ENCODE measurements at places on chromosomes 4 and X.

DNA sequence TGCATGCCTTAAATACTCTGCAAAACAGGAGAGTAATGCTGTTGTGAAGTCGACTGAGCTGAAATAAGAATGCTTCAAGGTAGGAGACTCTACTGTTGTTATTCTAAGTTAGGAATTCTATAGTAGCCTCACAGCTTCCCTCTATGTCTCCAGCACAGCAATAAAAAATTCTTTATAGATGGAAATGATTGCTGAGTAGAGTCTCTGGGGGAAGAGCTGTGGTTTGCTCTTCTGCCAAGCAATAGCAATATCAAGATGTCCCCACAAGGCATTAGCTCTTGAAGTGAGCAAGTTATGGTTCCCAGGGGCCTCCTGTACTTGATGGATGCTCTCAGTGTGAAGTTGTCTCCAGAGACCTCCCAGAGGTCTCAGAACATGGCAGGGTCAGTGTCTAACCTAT, 880.6 kb upstream of the FRG1 start:
- no peak for DNase-seq
- H3K27ac ChIP-seq = no peak overlapping the region
- no peak overlapping the region for H3K4me3 ChIP-seq
- no peaks in the 10 kb centered on the region for H3K4me1 ChIP-seq
- H3K27me3 ChIP-seq = peaks cover 8% of the 10 kb centered on the region
- H3K36me3 ChIP-seq = no peaks in the 10 kb centered on the region

DNA sequence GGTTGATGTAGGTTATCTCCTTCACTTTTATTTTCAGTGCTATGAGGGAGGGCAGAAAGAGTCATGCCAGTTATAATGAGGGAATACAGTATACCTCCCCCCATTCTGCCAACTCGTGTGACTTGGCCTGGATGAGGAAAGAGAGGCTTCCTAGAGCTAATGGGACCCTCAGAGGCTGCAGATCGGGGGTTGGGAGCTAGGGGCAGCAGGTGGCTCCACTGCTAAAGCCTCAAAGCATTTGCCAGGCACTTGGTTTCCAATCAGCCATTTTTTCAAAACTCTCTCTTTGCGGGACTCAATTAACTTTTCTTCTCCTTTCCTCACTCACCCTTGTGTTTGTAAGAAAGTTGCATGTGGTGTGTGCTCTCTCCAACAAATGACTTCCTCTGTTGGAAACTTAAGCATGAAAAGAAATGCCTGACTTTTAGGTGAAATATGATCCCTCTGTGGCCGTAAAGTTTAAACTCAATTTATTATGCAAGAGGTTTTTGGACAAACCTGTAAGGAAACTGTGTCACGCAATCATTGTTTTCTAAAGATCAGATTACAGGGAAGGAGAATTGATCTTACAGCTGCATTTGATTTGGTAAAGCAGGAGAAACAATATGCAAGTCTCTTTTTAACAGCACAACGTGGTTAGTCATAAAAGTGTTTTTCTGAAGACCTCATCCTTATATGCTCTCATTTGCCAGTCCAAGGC, 7.0 kb downstream of the SFRP2 start:
- H3K4me1 ChIP-seq = peaks cover 61% of the 10 kb centered on the region
- peak overlapping the region; percentile 16 for H3K4me3 ChIP-seq
- peaks cover 6% of the 10 kb centered on the region for H3K27me3 ChIP-seq

GRCh38 chr4:76624241-76624681, 189.2 kb downstream of the SHROOM3 start:
- peaks cover 11% of the 10 kb centered on the region for H3K36me3 ChIP-seq
- peak overlapping the region; percentile 22 for H3K4me3 ChIP-seq
- no peak for DNase-seq
- H3K4me1 ChIP-seq = peaks cover 60% of the 10 kb centered on the region
- peak overlapping the region; percentile 96 for H3K27ac ChIP-seq
- H3K27me3 ChIP-seq = no peaks in the 10 kb centered on the region

DNA sequence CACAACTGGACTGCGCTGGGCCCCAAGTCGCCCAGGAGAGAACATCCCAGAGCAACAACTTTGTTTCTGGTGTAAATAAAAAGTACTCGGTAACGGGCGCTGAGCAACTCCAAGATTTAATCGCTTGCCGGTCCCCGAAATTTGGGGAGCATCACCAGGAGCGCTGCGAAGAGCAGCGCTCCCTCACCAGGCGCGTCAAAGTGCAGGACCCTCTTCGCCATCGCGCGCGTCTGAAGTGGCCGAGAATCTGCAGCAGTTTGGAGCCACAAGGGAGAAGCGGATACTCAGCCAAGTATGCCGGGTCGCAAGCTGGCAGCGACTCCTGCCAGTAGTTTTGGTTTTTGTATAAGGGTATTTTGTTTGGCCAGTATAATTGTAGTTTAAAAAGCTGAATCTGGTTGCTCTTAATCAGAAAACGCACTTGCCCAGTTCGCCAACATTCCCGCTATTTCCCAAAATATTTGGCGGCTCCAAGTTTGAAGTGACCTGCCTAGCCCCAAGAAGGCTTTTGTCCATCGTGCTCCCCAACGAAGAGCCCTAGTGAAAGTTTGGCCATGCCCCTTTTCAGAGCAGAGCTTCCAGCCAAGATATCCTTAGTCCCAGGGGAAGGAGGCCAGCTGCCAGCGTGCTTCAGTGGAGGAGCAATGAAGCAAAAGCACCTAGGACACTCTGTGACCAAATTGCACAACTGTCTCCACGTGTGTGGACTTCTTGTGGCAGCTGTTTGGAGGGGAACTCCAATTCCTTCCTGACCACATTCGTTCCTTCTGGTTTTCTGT, 557 bp upstream of the KDR start:
- peaks cover 7% of the 10 kb centered on the region for H3K36me3 ChIP-seq
- peaks cover 41% of the 10 kb centered on the region for H3K4me1 ChIP-seq
- peaks cover 54% of the 10 kb centered on the region for H3K27me3 ChIP-seq
- DNase-seq = peak; percentile 28
- H3K27ac ChIP-seq = no peak overlapping the region
- peak overlapping the region; percentile 94 for H3K4me3 ChIP-seq

DNA sequence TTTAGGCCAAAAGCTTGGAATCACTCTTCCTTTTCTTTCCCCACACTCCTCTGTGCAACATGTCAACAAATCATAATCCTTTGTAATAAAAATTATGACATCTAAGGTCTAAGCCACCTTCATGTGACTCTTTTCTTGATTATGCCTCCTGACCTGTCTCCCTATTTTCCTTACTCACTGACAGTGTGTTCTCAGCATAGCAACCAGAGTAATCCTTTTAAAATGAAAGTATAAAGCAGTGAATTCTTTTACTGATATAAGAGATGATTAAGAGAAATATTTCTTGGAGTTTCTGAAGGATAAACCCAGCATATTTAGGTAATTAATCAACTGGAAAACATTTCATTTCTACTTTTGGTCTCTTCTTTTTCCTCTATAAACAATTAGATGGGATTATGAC, 44.7 kb downstream of the USO1 start:
- no peak overlapping the region for H3K4me3 ChIP-seq
- no peak for DNase-seq
- H3K27me3 ChIP-seq = no peaks in the 10 kb centered on the region
- no peak overlapping the region for H3K27ac ChIP-seq
- no peaks in the 10 kb centered on the region for H3K4me1 ChIP-seq
- peaks cover 51% of the 10 kb centered on the region for H3K36me3 ChIP-seq

DNA sequence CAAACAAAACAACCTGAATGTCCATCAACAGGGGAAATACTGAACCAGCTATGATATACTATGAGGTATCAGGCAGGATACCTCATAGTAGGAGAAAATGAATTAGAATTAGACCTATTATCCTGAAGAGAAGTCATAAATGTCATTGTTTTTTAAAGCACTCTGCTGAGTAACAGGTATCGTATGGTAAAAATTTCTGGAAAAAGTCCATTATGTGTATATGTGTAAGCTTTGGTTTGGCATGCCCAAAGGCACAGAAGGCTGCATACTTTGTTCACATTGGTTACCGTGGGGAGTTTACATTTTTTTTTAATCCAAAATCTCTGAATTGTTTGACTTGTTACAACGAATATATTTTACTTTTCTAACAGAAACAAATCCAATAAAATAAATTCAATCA, 70.5 kb downstream of the RPS3A start:
- peaks cover 3% of the 10 kb centered on the region for H3K27me3 ChIP-seq
- no peak overlapping the region for H3K4me3 ChIP-seq
- no peak overlapping the region for H3K27ac ChIP-seq
- peaks cover 37% of the 10 kb centered on the region for H3K4me1 ChIP-seq
- H3K36me3 ChIP-seq = peaks cover 65% of the 10 kb centered on the region

DNA sequence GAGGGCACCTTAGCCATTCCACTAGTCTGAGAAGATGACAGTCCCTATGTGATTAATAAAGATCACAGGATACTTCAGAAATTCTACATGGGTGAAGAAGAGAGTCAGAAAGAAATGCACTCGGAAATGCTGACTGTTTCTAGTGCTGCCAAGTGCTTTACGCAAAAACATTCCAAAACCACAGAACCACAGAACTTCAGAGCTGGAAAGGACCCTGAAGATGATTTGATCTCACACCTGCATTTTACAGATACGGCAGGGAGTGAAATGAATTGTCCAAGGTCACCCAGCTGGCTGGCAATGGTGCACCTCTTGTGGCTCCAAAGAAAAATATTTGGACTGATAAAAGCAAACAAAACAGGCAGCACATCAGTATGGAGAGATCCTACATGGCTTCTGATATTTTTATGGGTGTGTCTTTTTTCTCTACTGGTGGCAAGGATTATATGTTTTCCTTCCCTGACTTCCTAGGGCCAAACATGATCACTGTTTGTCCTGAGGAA, 115.9 kb downstream of the MAML3 start:
- H3K27ac ChIP-seq = peak overlapping the region; percentile 29
- peaks cover 4% of the 10 kb centered on the region for H3K27me3 ChIP-seq
- H3K36me3 ChIP-seq = peaks cover 39% of the 10 kb centered on the region
- peaks cover 32% of the 10 kb centered on the region for H3K4me1 ChIP-seq
- H3K4me3 ChIP-seq = no peak overlapping the region

DNA sequence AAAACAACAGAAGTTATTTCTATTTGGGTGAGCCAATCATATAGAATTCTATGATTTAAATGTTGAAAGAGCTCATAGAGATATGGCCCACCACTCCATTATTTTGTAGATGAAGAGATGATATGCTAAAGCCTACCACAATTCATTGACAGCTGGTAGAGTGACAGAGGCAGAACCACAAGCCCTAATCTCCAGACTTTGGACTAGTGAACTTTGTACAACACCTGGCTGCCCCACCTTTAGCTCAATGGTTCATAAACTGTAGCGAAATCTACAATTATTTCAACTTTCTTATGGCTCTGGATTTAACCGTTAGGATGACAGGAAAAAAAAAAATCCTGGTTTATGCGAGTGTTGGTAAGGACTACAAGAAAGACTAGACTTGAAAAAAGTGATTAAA, 50.9 kb downstream of the PRKG2 start:
- H3K4me1 ChIP-seq = peaks cover 18% of the 10 kb centered on the region
- H3K4me3 ChIP-seq = no peak overlapping the region
- H3K36me3 ChIP-seq = no peaks in the 10 kb centered on the region
- H3K27ac ChIP-seq = no peak overlapping the region
- no peaks in the 10 kb centered on the region for H3K27me3 ChIP-seq

DNA sequence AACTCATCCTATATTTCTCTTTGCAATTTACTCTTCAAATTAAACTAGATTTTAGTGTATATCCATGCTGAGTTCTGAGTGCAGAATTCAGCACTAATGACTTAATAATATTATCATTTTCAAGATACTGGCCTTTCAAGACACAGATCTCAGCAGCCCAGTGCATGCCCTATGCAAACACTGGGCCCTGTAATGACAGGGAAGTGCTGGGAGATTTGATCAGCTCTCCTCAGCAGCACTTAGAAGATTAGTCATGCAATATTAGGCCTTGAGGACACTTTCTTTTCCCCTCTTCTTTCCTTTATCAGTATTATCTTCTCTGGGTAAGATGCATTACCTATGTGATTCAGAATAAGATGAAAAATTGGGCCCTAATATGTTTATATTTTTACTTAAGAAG, 207.1 kb downstream of the PPP3CA start:
- no peaks in the 10 kb centered on the region for H3K27me3 ChIP-seq
- DNase-seq = no peak
- H3K4me3 ChIP-seq = no peak overlapping the region

- H3K4me3 ChIP-seq = no peak overlapping the region
- no peaks in the 10 kb centered on the region for H3K4me1 ChIP-seq
- DNase-seq = no peak
- no peak overlapping the region for H3K27ac ChIP-seq
- H3K27me3 ChIP-seq = peaks cover 3% of the 10 kb centered on the region
These were observed 20.5 kb downstream of the SEL1L3 start for GRCh38 chr4:25842229-25842845.

DNA sequence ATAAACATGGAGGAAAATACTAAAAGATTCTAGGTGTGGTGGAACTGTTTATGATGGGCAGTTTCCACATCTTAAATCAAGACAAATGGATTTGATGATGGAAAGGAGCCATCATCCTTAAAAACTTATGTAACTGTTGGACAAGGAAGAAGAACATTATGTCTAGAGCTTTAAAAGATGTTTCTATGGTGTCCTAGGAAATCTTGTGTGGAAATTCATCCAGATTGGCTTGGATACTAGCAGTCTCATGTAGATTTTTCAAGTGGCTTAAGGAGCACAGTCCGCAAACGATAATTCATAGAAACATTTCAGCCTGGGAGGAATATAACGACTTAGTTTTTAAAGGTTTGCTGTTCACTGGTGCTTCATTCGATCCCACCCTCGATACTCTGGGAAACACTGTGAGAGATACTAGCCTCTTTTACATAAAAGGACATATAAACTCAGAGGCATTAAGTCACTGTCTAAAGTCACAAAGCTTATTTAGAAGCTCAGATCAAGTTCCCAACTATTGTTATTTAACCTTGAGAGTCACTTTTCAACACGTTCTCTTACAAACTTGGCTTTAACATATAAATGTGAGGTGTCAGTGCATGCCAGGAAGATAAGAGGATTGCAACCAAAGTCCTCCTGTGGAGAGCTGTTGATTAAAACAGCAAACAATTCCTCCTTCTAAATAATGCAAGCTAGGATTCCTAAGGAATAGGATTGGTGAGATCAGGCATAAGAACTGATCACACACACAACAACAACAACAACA, 135.7 kb upstream of the SCML1 start:
- H3K27me3 ChIP-seq = peaks cover 3% of the 10 kb centered on the region
- no peaks in the 10 kb centered on the region for H3K36me3 ChIP-seq
- H3K27ac ChIP-seq = no peak overlapping the region
- H3K4me1 ChIP-seq = peaks cover 38% of the 10 kb centered on the region
- H3K4me3 ChIP-seq = no peak overlapping the region
- no peak for DNase-seq

GRCh38 chrX:103540145-103540544, 20.9 kb upstream of the RAB40A start:
- H3K27me3 ChIP-seq = no peaks in the 10 kb centered on the region
- DNase-seq = no peak
- no peaks in the 10 kb centered on the region for H3K4me1 ChIP-seq

DNA sequence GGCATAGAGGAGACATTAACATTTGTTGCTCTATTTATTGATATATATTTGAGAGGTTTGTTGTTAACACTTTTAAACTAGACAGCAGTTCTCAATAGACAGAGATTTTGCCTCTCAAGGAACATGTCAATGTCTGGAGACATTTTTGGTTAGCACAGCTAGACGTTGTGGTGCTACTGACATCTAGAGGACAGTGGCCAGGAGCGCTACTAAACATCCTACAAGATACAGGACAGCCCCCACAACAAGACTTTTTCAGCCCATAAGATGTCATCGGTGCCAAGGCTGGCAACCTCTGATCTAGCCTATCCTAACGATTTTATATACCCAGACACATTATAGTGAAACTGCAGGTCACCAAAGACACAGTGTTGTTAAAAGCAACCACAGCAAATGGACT, 18.4 kb upstream of the CTSO start:
- no peak for DNase-seq
- no peak overlapping the region for H3K27ac ChIP-seq
- H3K36me3 ChIP-seq = no peaks in the 10 kb centered on the region
- H3K4me3 ChIP-seq = no peak overlapping the region
- H3K27me3 ChIP-seq = peaks cover 5% of the 10 kb centered on the region
- no peaks in the 10 kb centered on the region for H3K4me1 ChIP-seq

- DNase-seq = no peak
- no peaks in the 10 kb centered on the region for H3K27me3 ChIP-seq
- H3K4me1 ChIP-seq = no peaks in the 10 kb centered on the region
- H3K4me3 ChIP-seq = no peak overlapping the region
These were observed 105.4 kb downstream of the MSN start for GRCh38 chrX:65772842-65773241.
